Endothelial cell of umbilical vein (primary cell): ENCODE measurements at places on chromosomes 1 and 21.

GRCh38 chr1:227883073-227883520 lies 64.6 kb downstream of the WNT9A start:
- H3K4me3 ChIP-seq = no peak overlapping the region
- no peaks in the 10 kb centered on the region for H3K4me1 ChIP-seq

DNA sequence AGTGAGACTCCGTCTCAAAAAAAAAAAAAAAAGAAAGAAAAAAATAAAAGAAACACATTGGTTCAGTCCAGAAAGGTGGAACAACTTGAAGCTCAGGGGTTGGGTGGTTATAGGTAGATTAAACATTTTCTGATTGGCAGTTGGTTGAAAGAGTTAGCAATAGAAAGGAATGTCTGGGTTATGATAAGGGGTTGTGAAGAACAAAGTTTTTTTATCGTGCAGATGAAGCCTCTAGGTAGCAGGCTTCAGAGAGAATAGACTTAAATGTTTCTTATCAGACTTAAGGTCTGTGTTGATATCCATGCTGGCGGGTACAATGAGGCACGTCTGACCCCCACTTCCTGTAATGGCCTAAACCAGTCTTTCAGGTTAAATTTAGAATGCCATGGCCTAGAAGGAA lies 45.0 kb upstream of the PDE9A start:
- no peaks in the 10 kb centered on the region for H3K4me1 ChIP-seq
- H3K4me3 ChIP-seq = no peak overlapping the region
- no peaks in the 10 kb centered on the region for H3K36me3 ChIP-seq
- no peaks in the 10 kb centered on the region for H3K27me3 ChIP-seq
- no peak overlapping the region for H3K27ac ChIP-seq
- DNase-seq = no peak

GRCh38 chr1:113416496-113416895 lies 26.2 kb downstream of the MAGI3 start:
- no peaks in the 10 kb centered on the region for H3K36me3 ChIP-seq
- H3K4me1 ChIP-seq = no peaks in the 10 kb centered on the region
- no peak for DNase-seq

- no peaks in the 10 kb centered on the region for H3K36me3 ChIP-seq
- peak; percentile 60 for DNase-seq
- H3K4me3 ChIP-seq = no peak overlapping the region
- H3K27ac ChIP-seq = no peak overlapping the region
- H3K27me3 ChIP-seq = no peaks in the 10 kb centered on the region
Observed at GRCh38 chr1:35298464-35298863, 30.0 kb downstream of the ZMYM4 start.

DNA sequence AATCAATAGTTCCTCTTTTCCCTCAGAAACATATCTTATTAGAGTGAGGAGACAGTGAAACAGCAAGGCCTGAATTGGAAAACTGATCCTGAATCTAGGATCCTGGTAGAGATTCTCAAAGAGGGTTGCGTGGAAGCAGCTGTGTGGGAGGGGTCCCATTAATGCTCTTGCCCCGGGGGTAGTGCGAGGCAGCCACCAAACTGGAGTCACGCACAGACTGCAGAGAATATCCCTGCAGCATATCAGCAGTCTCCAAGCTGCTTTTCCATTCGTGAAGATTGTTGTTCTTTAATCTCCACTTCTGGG lies 150.1 kb downstream of the DISC1 start:
- H3K27ac ChIP-seq = no peak overlapping the region
- peaks cover 4% of the 10 kb centered on the region for H3K4me1 ChIP-seq
- no peak overlapping the region for H3K4me3 ChIP-seq
- DNase-seq = no peak

- peak; percentile 53 for DNase-seq
- no peak overlapping the region for H3K27ac ChIP-seq
- H3K4me1 ChIP-seq = peaks cover 28% of the 10 kb centered on the region
- H3K27me3 ChIP-seq = peaks cover 34% of the 10 kb centered on the region
Observed at GRCh38 chr1:190479050-190479397, 1.4 kb upstream of the BRINP3 start.

DNA sequence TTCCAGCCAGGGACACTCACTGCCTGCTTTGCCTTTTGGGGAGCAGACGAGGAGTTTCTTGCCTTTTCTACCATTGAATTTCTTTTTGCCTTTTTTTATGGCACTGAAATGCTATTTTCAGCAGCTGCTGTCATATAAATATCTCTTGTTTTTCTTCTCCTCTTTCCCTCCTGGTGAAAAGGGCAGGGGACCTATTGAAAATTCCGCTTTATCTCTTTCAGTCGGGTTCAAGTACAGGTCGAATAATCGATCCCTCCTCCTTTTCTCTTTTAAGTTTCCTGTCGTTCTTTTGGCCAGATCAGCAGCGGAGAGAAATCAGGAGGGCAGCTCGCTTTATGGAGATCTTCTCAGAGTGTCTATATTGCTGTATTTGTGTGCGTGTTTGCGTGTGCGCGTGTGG lies 67.4 kb upstream of the CASZ1 start:
- H3K36me3 ChIP-seq = no peaks in the 10 kb centered on the region
- H3K27ac ChIP-seq = no peak overlapping the region
- H3K4me1 ChIP-seq = no peaks in the 10 kb centered on the region
- H3K27me3 ChIP-seq = peaks cover 11% of the 10 kb centered on the region
- DNase-seq = no peak

- H3K36me3 ChIP-seq = no peaks in the 10 kb centered on the region
- peaks cover 27% of the 10 kb centered on the region for H3K4me1 ChIP-seq
- H3K4me3 ChIP-seq = peak overlapping the region; percentile 60
- DNase-seq = peak; percentile 46
- peaks cover 2% of the 10 kb centered on the region for H3K27me3 ChIP-seq
Observed at GRCh38 chr1:64470665-64471217, 812 bp downstream of the CACHD1 start.

GRCh38 chr1:209491897-209492296 lies 91.6 kb upstream of the CAMK1G start:
- no peak for DNase-seq
- no peaks in the 10 kb centered on the region for H3K4me1 ChIP-seq
- no peak overlapping the region for H3K27ac ChIP-seq
- no peaks in the 10 kb centered on the region for H3K36me3 ChIP-seq
- no peak overlapping the region for H3K4me3 ChIP-seq
- H3K27me3 ChIP-seq = no peaks in the 10 kb centered on the region

DNA sequence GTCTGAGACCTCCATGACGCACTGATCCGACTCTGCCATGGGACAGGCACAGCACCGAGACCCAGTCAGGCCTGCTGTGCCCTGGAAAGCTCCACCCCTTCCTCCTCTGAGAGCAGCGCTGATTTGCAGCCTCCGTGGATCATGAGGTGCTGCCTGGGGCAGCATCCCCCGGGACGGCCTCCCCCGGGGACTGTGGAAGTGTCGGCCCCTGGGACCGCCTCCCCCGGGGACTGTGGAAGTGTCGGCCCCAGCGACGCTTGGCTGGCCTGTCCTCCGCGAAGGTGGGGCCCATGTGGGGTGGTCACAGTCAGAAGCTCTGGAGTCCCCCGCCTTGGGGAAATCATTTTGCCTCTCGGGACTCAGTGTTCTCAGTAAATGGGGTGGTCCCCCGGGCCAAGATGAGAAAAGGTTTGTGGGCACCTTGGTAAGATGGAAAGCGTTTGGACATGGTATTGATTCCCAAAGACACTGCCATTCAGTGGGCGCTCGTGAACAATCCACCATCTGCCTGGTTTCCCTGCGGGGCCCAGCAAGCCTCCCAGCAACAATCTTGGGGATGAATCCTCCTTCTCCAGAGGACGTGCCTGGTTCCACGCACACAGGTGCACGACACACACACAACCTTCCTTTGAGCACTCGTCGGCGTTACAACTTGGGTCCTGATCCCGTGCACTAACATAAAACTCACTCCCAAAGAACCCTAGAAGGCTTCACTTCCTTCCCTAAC lies 3.0 kb downstream of the TFF2 start:
- DNase-seq = no peak
- H3K4me3 ChIP-seq = no peak overlapping the region
- H3K27me3 ChIP-seq = no peaks in the 10 kb centered on the region
- H3K36me3 ChIP-seq = no peaks in the 10 kb centered on the region

DNA sequence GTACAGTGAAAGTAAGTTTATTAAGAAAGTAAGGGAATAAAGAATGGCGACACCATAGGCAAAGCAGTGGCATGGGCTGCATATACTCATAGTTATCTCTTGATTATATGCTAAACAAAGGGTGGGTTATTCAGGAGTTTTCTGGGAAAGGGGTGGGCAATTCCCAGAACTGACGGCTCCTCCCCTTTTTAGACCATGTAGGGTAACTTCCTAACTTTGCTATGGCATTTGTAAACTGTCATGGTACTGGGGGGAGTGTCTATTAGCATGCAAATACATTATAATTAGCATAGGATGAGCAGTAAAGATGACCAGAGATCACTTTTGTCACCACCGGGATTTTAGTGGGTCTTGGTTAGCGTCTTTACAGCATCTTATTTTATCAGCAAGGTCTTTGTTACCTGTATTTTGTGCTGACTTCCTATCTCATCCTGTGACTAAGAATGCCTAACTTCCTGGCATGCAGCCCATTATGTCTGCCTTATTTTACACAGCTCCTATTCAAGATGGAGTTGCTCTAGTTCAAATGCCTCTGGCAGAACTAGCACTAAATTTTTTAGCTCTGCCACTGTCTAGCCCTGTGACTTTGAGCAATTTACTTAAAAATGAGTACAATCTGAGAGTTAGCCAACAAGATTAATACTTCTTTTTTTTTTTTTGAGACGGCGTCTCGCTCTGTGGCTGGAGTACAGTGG lies 110.3 kb upstream of the PALMD start:
- no peaks in the 10 kb centered on the region for H3K36me3 ChIP-seq
- no peak overlapping the region for H3K4me3 ChIP-seq
- no peak overlapping the region for H3K27ac ChIP-seq
- H3K4me1 ChIP-seq = peaks cover 18% of the 10 kb centered on the region
- H3K27me3 ChIP-seq = no peaks in the 10 kb centered on the region

GRCh38 chr1:53416269-53416813 lies 42.9 kb upstream of the DMRTB1 start:
- H3K36me3 ChIP-seq = no peaks in the 10 kb centered on the region
- no peaks in the 10 kb centered on the region for H3K4me1 ChIP-seq
- H3K27ac ChIP-seq = no peak overlapping the region
- DNase-seq = no peak
- no peak overlapping the region for H3K4me3 ChIP-seq

DNA sequence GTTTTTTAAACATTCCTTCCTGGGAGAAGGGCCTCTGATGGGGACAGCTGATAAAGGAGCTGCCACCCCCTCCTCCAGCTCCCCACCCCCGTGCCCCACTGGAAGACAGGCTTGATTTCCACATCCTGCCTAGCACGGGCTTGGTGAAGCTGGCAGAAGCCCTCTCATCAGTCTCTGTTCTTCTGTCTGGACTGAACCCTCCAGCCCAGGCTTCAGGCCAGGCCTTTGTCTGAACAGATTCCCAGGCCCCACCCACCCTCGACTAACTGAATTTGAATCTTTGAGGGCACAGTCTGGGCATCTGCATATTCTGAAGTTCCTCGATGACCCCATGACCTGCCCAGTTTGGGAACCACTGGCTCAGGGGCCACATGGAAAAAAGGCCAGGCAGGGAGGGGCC lies 75.3 kb downstream of the CD58 start:
- no peak overlapping the region for H3K4me3 ChIP-seq
- peaks cover 5% of the 10 kb centered on the region for H3K4me1 ChIP-seq
- no peak overlapping the region for H3K27ac ChIP-seq
- H3K36me3 ChIP-seq = no peaks in the 10 kb centered on the region

- no peak overlapping the region for H3K4me3 ChIP-seq
- H3K36me3 ChIP-seq = no peaks in the 10 kb centered on the region
- no peak for DNase-seq
- no peak overlapping the region for H3K27ac ChIP-seq
- H3K27me3 ChIP-seq = no peaks in the 10 kb centered on the region
Observed at GRCh38 chr1:181469829-181470228, 13.5 kb upstream of the CACNA1E start.

DNA sequence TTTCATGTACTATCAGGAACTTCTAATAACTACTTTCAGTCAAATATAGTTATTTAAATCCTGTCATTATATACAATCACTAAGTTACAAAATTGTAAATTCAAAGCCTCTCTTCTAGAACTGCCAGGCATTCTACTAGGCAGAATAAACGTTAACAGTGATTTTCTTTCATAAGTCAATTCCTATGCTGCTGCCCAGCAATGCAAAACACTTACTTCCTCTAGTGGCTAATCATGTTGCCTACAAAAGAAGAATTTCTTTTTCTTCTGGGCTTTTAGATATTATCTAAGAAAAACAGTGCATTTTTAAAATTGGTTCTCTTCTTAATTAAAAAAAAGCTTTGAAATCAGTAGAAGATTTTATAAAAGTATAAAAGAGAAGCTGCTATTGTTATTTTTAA lies 509.8 kb upstream of the ADAMTS5 start:
- no peak overlapping the region for H3K4me3 ChIP-seq
- H3K4me1 ChIP-seq = no peaks in the 10 kb centered on the region
- H3K27me3 ChIP-seq = no peaks in the 10 kb centered on the region
- peak; percentile 28 for DNase-seq

GRCh38 chr1:24928689-24929397 lies 1.2 kb downstream of the RUNX3 start:
- H3K4me3 ChIP-seq = no peak overlapping the region
- DNase-seq = no peak
- H3K27me3 ChIP-seq = peaks cover 82% of the 10 kb centered on the region
- no peaks in the 10 kb centered on the region for H3K36me3 ChIP-seq
- H3K27ac ChIP-seq = no peak overlapping the region

DNA sequence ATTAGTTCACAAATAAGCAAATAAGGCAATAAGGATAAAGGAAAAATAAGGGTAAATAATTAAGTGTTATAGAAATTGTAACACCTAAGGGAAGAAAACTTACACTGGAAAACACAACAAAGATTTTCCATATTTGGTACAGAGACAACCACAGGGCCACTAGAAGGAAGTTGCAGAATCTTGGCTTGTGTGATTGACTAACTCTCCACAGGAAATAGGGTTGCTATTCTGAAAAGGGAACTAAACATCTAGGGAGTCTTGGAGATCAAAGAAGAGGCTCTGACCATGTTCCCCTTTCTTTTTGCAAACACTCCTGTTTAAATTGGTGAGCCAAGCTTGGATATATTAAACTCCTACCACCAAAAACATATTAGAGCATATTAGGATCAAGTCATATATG lies 59.1 kb downstream of the APCS start:
- no peaks in the 10 kb centered on the region for H3K27me3 ChIP-seq
- H3K36me3 ChIP-seq = no peaks in the 10 kb centered on the region
- H3K27ac ChIP-seq = no peak overlapping the region
- no peaks in the 10 kb centered on the region for H3K4me1 ChIP-seq

DNA sequence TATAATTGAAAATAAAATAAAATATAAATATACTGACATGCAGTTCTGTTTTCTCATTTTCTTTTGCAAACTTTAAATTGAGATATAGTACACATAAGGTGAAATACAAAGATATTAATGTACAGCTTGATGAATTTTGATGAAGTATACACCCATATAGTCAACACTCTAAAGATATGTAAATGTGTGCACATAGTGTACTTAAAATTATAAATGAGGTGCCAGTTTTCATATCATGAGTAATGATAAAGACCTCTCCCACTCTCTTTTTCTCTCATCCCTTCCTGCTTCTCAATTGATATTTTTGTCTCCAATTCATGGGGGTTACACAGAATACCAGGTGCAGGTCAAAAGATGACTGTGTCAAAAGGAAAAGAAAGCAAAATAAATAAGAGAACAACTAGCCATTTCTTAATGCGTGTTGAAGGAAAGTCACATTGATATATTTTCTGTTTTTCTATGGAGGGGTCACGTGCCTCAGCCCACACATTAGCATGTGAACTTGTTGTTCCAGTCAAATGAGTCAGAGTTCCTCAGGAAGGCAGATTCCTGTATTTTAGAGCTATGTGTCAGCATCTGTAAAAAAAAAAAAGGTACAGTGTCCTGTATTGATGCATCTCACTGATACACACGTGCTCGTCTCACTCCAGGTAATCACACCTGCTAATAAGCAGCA lies 64.3 kb upstream of the HOOK1 start:
- no peaks in the 10 kb centered on the region for H3K27me3 ChIP-seq
- H3K4me3 ChIP-seq = peak overlapping the region; percentile 19
- peak; percentile 97 for DNase-seq
- peaks cover 30% of the 10 kb centered on the region for H3K4me1 ChIP-seq
- H3K27ac ChIP-seq = peak overlapping the region; percentile 87
